ENCODE measurements at places on chromosomes 1 and 21. TPM values are rescaled to one million over a fixed set of nuclear protein-coding genes. Genes with fewer than 3 reads are reported as not detected.

Gene DNAI4
- 0.41 TPM for total RNA-seq

Gene SLC1A7
- total RNA-seq: 0.24 TPM

DNA sequence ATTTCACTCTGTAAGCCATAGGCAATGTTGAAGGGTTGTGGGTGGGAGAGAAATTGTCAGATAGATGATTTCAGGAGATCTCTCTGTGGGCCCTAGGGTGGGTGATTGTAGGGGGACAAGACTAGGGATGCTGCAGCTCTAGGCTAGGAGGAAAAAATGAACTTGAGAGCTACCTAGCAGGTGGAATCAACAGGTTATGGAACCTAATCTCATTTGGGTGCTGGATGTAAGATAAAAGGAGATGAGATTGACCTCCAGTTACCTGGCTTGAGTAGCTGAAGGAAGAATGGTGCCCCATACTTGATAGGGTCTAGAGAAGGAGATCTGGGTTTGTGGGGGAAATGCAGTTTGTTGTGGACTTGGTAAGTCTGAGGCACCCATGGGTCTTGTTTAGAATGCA lies 396.5 kb downstream of the RRAGC start:
- H3K4me3 ChIP-seq: no peak overlapping the region
- H3K27me3 ChIP-seq: peaks cover 3% of the 10 kb centered on the region
- no peaks in the 10 kb centered on the region for H3K36me3 ChIP-seq
- H3K4me1 ChIP-seq: no peaks in the 10 kb centered on the region

GRCh38 chr1:156122519-156123355 lies 8.2 kb downstream of the LMNA start:
- no peaks in the 10 kb centered on the region for H3K27me3 ChIP-seq
- no peaks in the 10 kb centered on the region for H3K36me3 ChIP-seq
- peak overlapping the region; percentile 98 for H3K27ac ChIP-seq
- H3K4me1 ChIP-seq: peaks cover 98% of the 10 kb centered on the region

Gene FCGR1A
- total RNA-seq: not detected

GRCh38 chr1:12565094-12565965 lies 52.7 kb downstream of the DHRS3 start:
- H3K4me1 ChIP-seq: peaks cover 14% of the 10 kb centered on the region
- no peaks in the 10 kb centered on the region for H3K27me3 ChIP-seq
- H3K36me3 ChIP-seq: no peaks in the 10 kb centered on the region
- DNase-seq: no peak
- no peak overlapping the region for H3K4me3 ChIP-seq

DNA sequence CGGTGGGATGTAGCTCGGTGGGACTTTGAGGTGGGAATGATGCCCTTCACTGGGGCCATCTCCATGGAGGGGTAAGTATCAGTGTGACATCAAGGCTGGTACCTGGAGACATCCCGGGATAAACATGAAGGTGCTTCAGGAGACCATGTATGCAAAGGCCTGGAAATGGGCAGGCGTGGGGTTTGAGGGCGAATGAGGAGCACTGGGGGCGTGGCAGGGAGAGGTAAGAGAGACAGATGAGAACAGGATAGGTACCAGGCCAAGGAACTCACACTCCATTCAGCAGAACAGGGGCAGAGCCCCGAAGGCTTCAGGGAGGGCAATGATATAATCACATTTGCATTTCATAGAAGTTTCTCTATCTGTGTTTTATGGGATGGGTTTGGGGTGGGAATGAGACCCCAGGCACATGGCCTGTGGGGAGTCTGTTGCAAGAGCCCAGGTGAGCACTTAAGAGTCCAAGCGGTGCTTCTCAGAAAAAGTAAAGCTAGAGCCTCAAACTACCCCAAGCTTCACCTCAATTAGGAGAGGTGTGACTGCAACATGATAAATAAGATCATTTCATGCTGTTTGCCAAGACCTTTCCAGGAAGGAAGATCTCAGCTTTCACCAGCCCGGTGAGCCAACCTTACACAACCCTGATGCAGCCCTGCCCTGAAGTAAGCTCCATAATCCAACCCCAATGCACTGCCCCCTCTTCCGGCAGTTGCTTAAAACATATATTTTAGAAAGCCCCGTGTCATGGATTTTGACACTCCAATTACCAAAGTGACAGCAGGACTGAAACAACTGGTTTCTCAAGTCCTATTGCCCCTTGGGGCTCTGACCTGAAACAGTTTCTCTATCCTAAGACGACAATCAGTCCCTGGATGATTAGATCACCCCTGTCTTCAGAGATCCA lies 7.4 kb downstream of the S100A9 start:
- no peak overlapping the region for H3K27ac ChIP-seq
- DNase-seq: peak; percentile 48
- no peak overlapping the region for H3K4me3 ChIP-seq
- no peaks in the 10 kb centered on the region for H3K27me3 ChIP-seq
- no peaks in the 10 kb centered on the region for H3K36me3 ChIP-seq
- H3K4me1 ChIP-seq: peaks cover 14% of the 10 kb centered on the region

Gene URB1
- total RNA-seq: 13.8 TPM

- H3K27ac ChIP-seq: peak overlapping the region; percentile 79
- peaks cover 54% of the 10 kb centered on the region for H3K4me1 ChIP-seq
- DNase-seq: no peak
- H3K27me3 ChIP-seq: no peaks in the 10 kb centered on the region
Observed at GRCh38 chr1:153882296-153882912, 40.4 kb downstream of the GATAD2B start.

Gene OR2T29
- not detected for total RNA-seq

Gene TMCC2
- total RNA-seq: 1.1 TPM

GRCh38 chr1:113072757-113073478 lies at the start of gene LRIG2:
Gene LRIG2 (plus strand): TSS chr1:113073198. CDS start chr1:113073407, 209 bp downstream.
- peak within 1 kb of the TSS; percentile 92 for H3K27ac ChIP-seq
- H3K27me3 ChIP-seq: no peaks in the 10 kb centered on the region
- DNase-seq: peak; percentile 99
- peaks cover 8% of the 10 kb centered on the region for H3K4me1 ChIP-seq
- H3K4me3 ChIP-seq: peak within 1 kb of the TSS; percentile 77

- no peak overlapping the region for H3K4me3 ChIP-seq
- no peaks in the 10 kb centered on the region for H3K27me3 ChIP-seq
- no peaks in the 10 kb centered on the region for H3K4me1 ChIP-seq
- no peaks in the 10 kb centered on the region for H3K36me3 ChIP-seq
Observed at GRCh38 chr1:100530880-100531487, 7.0 kb upstream of the GPR88 start.

DNA sequence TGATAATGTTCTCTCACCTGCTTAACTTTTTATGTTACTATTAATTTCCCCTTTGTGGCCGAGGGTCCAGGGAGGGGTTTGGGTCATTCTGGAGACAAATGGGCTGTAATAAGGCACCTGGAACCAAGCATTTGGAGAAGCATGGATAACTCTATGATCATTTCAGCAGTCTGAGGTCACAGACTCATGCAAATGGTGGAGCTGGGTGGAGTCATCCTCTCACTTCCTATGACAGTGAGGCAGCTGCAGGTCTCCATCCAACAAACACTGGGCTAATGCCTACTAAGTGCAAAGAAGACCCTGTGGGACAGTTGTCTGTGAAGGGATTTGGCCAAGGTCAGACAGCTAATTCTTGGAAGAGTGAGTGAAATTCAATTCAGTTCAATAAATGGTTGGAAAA lies 28.8 kb upstream of the CAMTA1 start:
- peaks cover 2% of the 10 kb centered on the region for H3K27me3 ChIP-seq
- H3K4me1 ChIP-seq: no peaks in the 10 kb centered on the region
- no peak overlapping the region for H3K27ac ChIP-seq
- H3K36me3 ChIP-seq: no peaks in the 10 kb centered on the region
- H3K4me3 ChIP-seq: no peak overlapping the region

- H3K27ac ChIP-seq: no peak overlapping the region
- H3K4me3 ChIP-seq: no peak overlapping the region
- no peaks in the 10 kb centered on the region for H3K27me3 ChIP-seq
- peak; percentile 56 for DNase-seq
- H3K36me3 ChIP-seq: no peaks in the 10 kb centered on the region
- no peaks in the 10 kb centered on the region for H3K4me1 ChIP-seq
Observed at GRCh38 chr1:44721485-44722361, 9.2 kb downstream of the RNU5D-1 start.

All from gastrocnemius medialis (tissue), 4 donors.